ENCODE measurements at places on chromosomes 5 and 9.

DNA sequence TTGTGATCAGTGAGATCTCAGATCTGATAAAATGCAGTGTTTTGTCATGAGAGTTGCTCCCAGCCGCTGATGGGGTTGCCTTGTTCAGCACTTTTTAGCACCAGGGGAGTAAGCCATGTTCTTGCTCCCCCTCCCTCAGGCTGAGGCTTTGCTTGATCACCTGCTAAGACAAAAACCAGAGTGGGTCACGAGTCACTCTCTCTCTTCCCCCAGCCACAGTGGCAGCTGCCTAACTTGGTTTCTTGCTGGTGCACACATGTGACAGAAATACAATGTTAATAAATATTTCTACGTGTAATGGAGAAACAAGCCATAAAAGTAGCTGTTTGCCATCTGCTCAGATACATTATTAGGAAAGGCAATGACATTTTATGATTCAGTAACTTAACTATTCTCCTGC lies 212.4 kb upstream of the DMRT1 start:
- DNase-seq, result no peak

DNA sequence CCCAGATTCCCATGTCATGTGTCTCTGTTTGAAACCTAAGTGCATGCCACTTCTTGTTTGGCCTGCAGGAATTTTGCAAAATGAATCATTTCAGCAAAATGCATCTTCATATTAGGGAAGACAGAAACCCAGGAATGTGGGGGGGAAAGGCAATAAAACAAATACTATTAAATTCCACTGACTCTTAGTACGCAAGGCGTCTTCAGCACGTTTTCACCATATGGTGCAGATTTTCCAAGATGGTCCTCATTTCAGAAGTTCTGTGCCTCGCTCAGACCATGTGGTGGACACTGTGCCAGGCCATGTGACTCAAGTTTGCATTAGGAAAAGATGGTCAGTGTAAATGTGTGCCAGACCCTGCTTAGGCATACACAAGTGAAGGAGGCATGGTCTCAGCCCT lies 184.0 kb downstream of the ACTL7B start:
- DNase-seq, result no peak

GRCh38 chr5:145936401-145937131 lies at the start of gene SH3RF2:
SH3RF2 (plus strand) TSS chr5:145936578; CDS start chr5:145937929, 1,351 bp downstream.
- no peak for DNase-seq

DNA sequence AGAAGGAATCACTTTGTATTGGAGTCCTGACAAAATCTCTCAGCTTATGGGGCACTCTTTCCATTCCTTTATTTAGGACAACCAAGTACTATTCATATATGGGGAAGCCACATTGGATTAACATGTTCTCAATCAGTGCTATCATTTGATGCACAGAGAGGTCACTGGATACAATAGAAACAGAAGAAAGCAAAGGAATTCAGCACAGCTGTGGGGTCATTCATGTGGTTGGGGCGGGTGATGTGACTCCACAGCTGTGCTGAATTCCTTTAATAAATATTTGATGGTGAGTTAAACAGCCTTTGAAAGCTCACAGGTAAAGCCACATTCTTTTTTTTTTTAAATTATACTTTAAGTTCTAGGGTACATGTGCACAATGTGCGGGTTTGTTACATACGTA lies 854 bp upstream of the TEX48 start:
- DNase-seq, result no peak

- DNase-seq, result no peak
These were observed 12.6 kb upstream of the FYB1 start for GRCh38 chr5:39231705-39232525.

- DNase-seq, result no peak
These were observed 500 bp upstream of the ZNF883 start for GRCh38 chr9:113012492-113012891.

- DNase-seq, result no peak
These were observed 137.8 kb downstream of the SEMA6A start for GRCh38 chr5:116436674-116437350.

- no peak for DNase-seq
These were observed 267.5 kb downstream of the NR3C1 start for GRCh38 chr5:143135832-143136551.

DNA sequence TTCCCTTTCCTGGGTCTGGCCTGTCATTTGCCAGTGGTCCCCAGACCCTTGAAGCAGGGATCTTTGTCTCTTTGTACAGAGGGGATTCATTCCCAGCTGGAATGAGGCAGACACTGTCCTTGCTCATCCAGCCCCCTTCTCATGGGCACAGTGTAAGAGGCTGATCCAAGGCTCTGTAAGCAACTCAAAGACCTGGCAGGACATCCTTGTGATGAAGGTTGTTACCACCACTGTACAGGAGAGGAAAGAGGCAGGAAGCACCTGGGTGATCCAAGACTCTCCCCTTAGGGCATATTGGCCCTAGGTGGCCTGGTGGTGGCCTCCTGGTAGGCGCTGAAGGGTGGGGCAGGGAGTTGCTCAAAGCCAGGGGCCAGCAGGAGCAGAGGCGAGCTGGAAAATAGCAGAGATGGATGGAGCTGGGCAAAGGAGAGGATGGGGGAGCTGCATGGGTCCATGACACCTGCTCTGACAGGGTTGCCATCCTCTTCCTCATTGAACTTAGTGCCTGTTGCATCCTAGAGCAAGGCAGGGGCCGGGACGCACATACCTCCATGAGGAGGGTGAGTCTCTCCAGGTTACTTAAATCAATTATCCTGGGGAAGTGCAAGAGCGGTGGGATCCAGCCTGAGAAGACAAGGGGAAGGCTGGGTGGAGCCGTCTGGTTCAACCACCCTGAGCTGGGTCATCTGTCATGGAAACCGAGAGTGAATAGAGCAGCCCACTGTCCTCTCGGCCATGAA lies 9.8 kb upstream of the GADD45G start:
- no peak for DNase-seq
